ENCODE measurements at places on chromosomes 6 and 20. TPM values are rescaled to one million over a fixed set of nuclear protein-coding genes. Genes with fewer than 3 reads are reported as not detected.

SLC32A1 gene
- total RNA-seq = not detected

C20orf141 gene
- total RNA-seq = not detected

MUCL3 gene
- total RNA-seq = not detected

ZKSCAN4 gene
- 5.8 TPM for total RNA-seq

SALL4 gene
- total RNA-seq = 1.8 TPM

- no peak overlapping the region for H3K27ac ChIP-seq
- H3K4me3 ChIP-seq = no peak overlapping the region
- H3K36me3 ChIP-seq = no peaks in the 10 kb centered on the region
- H3K4me1 ChIP-seq = no peaks in the 10 kb centered on the region
- no peaks in the 10 kb centered on the region for H3K27me3 ChIP-seq
Measured at GRCh38 chr6:100574836-100575235, 110.1 kb upstream of the SIM1 start.

GRCh38 chr6:147384737-147385710, 123.5 kb upstream of the SAMD5 start:
- H3K36me3 ChIP-seq = no peaks in the 10 kb centered on the region
- H3K27ac ChIP-seq = no peak overlapping the region
- no peaks in the 10 kb centered on the region for H3K4me1 ChIP-seq
- no peaks in the 10 kb centered on the region for H3K27me3 ChIP-seq

GRCh38 chr6:16857969-16858592, 96.8 kb upstream of the ATXN1 start:
- no peak for DNase-seq
- H3K27ac ChIP-seq = no peak overlapping the region
- no peaks in the 10 kb centered on the region for H3K4me1 ChIP-seq
- no peaks in the 10 kb centered on the region for H3K36me3 ChIP-seq
- H3K27me3 ChIP-seq = no peaks in the 10 kb centered on the region

DNA sequence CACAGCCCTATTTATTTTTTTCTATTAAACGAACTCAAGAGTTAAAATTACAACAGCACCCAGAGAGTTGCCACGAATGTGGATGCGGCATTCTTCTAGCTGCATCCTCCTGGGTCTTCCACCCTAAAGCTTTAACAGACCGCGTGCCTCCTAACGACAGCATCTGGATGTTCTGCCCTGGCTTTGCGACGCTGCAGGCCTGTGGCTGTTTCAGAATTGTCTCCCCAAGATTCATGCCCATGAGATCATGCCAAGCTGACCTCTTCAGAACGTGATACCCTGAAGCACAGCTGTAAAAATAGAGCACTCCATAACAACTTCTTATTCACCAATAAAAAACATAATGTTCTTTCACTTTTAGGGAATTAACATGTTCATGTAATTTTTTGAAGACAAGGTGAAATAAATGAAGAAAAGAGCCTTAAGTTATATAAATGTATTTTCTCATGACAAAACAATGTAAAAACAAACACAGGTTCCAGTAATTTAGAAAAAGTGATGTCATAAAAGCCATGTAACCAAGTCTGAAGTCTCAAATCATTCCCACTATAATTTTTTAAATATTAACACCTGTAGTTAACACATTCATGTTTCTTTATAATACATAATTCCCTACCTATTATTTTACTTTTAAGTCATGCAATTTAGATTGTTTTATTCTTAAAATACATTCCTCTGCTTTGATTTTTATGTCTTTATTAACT, 26.5 kb downstream of the HIVEP2 start:
- no peaks in the 10 kb centered on the region for H3K27me3 ChIP-seq
- H3K36me3 ChIP-seq = no peaks in the 10 kb centered on the region
- H3K27ac ChIP-seq = no peak overlapping the region
- H3K4me1 ChIP-seq = no peaks in the 10 kb centered on the region
- no peak overlapping the region for H3K4me3 ChIP-seq

DNA sequence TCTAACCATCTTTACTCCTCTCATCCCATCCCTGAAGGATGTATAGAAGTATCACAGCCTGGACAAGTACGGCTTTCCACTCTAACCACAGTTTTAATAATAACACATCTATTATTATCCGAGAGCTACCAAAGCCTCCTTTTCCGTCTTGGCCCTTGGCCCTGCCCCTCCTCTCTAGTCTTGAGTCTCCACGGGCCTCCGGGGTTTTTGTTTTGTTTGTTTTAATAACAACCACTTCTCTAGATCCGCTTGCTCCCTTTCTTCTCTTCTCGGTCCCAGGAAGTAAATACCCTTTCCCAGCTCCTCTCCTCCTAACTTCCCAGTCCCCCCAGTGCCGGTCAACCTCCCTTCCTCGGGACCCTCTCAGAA, 661 bp downstream of the LCA5 start:
- H3K4me3 ChIP-seq = peak overlapping the region; percentile 75
- no peaks in the 10 kb centered on the region for H3K27me3 ChIP-seq
- peak; percentile 46 for DNase-seq
- H3K4me1 ChIP-seq = no peaks in the 10 kb centered on the region

- DNase-seq = peak; percentile 61
- peaks cover 19% of the 10 kb centered on the region for H3K4me1 ChIP-seq
- H3K4me3 ChIP-seq = no peak overlapping the region
- H3K27me3 ChIP-seq = no peaks in the 10 kb centered on the region
- H3K36me3 ChIP-seq = no peaks in the 10 kb centered on the region
- H3K27ac ChIP-seq = peak overlapping the region; percentile 76
Measured at GRCh38 chr6:33717934-33718455, 6.5 kb upstream of the UQCC2 start.

- H3K36me3 ChIP-seq = no peaks in the 10 kb centered on the region
- H3K27ac ChIP-seq = no peak overlapping the region
- H3K4me1 ChIP-seq = no peaks in the 10 kb centered on the region
- H3K27me3 ChIP-seq = no peaks in the 10 kb centered on the region
Measured at GRCh38 chr20:58586565-58587093, 64.5 kb upstream of the STX16 start.

DNA sequence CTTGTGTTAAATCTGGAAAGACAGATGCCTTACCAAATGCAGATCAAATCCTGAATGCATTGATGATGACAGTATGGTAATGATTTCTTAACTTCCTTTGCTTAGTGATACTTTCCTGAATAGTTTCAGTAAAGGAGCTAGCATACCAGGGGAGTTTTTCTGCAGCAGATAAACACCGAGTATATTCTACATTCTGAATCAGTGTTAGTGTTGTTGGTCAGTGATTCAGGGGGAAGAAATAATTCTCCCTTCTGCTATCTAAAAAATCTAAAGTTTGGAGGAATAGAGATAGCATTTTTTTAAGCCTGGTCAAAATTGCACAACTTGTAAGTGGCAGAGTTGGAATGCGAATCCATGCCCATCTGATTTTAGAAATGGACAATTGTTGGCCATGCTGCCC, 512.2 kb upstream of the MARCKS start:
- no peak overlapping the region for H3K27ac ChIP-seq
- H3K4me3 ChIP-seq = no peak overlapping the region
- no peaks in the 10 kb centered on the region for H3K4me1 ChIP-seq
- DNase-seq = no peak
- no peaks in the 10 kb centered on the region for H3K27me3 ChIP-seq
- no peaks in the 10 kb centered on the region for H3K36me3 ChIP-seq

DNA sequence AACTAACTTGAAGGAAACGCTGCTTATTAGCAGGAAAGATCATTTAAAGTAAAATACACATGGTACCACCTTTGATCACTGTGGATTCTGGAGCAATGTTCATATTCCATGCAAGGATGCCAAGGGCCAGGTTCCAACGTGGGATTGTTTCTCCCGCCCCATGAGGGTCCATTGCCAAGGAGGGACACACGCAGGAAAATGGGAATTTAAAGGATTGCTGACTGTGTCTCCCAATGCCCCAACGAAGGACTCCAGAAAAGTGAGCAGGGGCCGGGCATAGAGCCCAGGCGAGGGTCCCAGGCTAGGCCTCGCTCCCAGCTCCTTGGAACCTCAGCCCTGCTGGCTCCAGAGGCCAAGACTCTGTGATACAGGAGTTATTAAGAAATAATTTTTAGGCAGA, 111.2 kb downstream of the DACT2 start:
- no peak for DNase-seq
- no peaks in the 10 kb centered on the region for H3K4me1 ChIP-seq
- H3K36me3 ChIP-seq = no peaks in the 10 kb centered on the region

DNA sequence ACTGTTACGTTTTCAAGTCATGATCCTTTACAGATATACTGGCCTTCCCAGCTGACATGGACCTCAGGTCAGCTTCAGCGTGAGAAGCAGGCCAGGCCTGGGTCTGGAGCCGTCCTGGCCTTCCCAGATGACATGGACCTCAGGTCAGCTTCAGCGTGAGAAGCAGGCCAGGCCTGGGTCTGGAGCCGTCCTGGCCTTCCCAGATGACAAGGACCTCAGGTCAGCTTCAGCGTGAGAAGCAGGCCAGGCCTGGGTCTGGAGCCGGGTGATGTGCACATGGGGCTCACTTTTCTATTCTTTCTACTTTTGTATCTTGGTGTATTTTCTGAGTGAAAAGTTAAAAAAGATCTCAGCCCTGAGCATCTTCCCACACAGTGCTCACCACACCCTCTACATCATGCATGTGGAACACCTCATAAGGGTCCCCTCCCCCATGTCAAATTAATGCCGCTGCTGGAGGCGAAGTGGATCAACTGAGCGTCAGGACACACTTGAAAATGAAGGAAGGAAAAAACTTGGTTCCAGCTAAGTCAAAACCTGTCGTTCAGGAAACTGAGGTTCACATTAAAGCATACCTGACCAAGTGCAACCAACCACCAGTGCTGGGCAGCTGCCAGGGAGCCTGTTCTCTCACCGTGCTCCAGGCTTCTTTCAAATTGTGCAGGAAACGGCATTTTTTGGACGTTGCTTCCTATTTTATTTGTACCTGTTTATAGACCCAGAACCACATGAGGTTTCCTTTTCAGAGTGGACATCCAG, 32.2 kb downstream of the KIF25 start:
- H3K27me3 ChIP-seq = no peaks in the 10 kb centered on the region
- no peak for DNase-seq
- H3K27ac ChIP-seq = no peak overlapping the region
- no peaks in the 10 kb centered on the region for H3K4me1 ChIP-seq
- H3K4me3 ChIP-seq = no peak overlapping the region
- H3K36me3 ChIP-seq = no peaks in the 10 kb centered on the region

- H3K27me3 ChIP-seq = no peaks in the 10 kb centered on the region
- no peak overlapping the region for H3K27ac ChIP-seq
- no peaks in the 10 kb centered on the region for H3K4me1 ChIP-seq
- no peaks in the 10 kb centered on the region for H3K36me3 ChIP-seq
Measured at GRCh38 chr6:155364844-155365437, 50.7 kb upstream of the TFB1M start.

- no peaks in the 10 kb centered on the region for H3K36me3 ChIP-seq
- H3K27ac ChIP-seq = no peak overlapping the region
- no peak overlapping the region for H3K4me3 ChIP-seq
- DNase-seq = no peak
- no peaks in the 10 kb centered on the region for H3K4me1 ChIP-seq
- no peaks in the 10 kb centered on the region for H3K27me3 ChIP-seq
Measured at GRCh38 chr20:39378776-39379175, 416.6 kb downstream of the DHX35 start.

GRCh38 chr6:41693281-41694240, 41.8 kb downstream of the TFEB start:
- H3K4me1 ChIP-seq = peaks cover 2% of the 10 kb centered on the region
- H3K27me3 ChIP-seq = no peaks in the 10 kb centered on the region
- H3K4me3 ChIP-seq = no peak overlapping the region
- DNase-seq = no peak
